RCC 7860 (cell line): ENCODE measurements at places on chromosomes 2 and 18.

GRCh38 chr2:83900862-83901261 lies 558.2 kb downstream of the SUCLG1 start:
- no peak for DNase-seq

- no peak for DNase-seq
Observed at GRCh38 chr18:12334366-12334808, 26.3 kb downstream of the TUBB6 start.

GRCh38 chr2:40344364-40344763 lies 107.5 kb downstream of the SLC8A1 start:
- no peak for DNase-seq

DNA sequence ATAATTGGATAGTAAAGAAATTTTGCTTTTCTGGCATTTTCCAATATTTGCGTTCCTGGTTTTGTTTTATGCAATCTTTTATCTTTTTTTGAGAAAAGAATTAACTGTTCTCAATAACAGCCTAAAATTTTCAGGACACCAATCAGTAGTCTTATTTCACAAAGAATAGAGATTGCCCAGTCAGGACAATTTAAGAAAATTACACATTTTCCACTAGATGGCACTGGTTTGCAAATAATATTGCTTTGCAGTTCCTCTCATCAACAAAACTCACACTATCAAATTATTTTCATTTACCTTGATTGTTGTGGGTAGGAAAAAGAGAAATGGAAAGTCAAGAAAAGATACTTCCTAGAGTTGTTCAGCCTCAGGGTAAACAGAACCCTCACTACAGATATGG lies 2.4 kb upstream of the RBM45 start:
- peak; percentile 39 for DNase-seq

DNA sequence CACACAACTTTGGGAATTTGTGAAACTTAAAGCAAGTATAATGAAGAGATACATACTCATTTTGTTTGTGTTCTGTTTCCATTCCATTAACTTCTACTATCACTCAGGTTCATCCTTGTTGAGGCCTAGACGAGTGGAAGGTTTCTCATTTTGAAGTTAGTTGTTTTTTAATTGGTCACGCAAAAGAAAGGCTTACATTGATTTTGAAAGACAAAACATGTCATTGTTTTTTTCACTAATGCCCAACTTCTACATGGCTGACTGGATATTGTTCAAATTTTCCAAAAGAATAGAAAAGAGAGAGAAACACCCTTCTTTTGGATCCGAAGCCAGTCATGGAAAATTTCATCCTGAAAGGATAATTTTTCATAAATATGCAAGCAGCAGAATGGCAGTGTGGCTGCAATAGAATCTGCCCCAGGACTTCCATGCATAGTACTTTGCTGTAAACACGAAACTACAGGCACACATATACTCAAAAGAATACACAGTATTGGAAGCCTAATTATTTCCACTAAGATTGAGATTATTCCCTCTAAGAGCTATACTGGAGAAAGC lies 27.4 kb downstream of the PRKCE start:
- DNase-seq = no peak

- no peak for DNase-seq
Observed at GRCh38 chr2:40283111-40283909, 168.6 kb downstream of the SLC8A1 start.

- no peak for DNase-seq
Observed at GRCh38 chr2:44635725-44636124, 274.0 kb downstream of the CAMKMT start.

DNA sequence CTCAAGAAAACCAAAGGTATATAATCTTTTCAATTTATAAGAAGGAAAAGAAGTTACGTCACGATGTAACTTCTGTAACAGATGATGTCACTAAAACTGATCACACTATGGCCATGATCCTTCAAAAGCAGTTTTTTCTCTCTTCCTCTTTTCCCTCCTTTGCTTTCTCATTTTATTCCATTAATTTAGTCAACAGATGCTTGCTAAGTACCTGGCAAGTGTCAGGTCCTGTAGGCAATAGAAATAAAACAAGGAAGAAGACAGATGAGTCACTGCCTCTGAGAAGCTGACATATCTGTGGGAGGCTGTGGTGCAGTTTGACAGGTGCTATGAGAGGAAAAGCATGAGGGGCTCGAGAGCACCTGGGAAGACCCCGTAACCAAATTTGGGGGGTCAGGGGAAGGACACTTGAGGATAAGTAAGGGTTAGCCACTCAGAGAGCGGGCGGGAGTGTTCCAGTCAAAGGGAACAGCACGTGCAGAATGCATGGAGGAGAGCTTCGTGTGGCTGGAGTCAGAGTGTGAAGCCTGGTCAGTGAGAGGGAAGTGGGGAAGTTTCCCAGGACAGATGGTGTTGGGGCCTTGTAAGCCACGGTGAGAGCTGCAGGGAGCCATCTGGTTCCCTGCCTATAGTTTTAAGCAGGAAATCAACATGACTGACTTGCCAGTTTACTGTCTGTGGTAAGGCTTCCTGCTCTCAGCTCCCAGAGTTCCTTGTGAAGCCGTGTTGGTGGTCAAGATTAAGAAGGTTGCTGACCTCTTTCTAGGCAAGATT lies 198.8 kb upstream of the FOSL2 start:
- no peak for DNase-seq

DNA sequence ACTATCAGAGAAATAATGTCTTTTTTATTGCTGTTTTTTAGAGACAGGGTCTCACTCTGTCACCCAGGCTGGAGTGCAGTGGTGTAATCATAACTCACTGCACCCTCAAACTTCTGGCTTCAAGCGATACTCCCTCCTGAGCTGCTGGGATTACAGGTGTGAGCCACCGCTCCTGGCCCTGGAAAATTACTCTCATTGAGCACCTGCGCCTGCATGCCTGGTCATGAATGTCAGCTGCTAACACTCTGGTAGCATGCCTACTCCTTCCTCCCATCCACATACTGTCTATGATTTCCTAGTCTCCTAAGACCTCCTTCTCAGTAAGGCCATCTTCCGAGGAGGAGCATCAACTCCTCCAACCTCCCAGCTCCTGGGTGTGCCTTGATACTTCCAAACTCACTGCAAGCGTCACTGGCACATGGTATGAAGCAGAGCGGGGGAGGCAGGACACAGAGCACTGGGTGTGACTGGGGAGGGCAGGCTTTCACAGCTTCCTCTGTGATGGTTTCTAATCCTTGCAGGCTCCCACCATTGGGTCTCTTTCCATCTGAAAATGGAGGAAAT lies 1.6 kb upstream of the MAP2 start:
- DNase-seq = no peak

- no peak for DNase-seq
Observed at GRCh38 chr2:150974234-150974633, 287.4 kb downstream of the RBM43 start.

- no peak for DNase-seq
Observed at GRCh38 chr2:197399887-197400540, 34.8 kb downstream of the SF3B1 start.

DNA sequence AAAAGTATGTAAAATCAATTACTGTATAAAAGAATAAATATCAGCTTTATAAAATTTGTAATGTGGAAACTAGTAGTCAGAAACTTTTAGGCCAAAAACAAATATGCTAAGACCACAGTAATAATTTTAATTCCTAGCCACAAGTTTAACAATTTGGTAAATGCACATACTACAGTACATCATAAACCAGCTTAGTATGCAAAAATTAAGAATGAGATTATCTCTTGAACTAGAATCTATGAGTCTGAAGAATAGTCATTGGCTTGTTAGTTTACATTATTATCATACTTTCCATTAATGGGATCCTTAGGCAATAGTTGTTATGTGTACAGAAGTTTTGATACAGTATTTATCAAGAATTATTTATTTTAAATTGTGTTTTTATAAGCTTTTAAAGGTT lies 491.9 kb upstream of the FSIP2 start:
- DNase-seq = no peak

- no peak for DNase-seq
Observed at GRCh38 chr2:42368817-42369531, 8.0 kb upstream of the COX7A2L start.

DNA sequence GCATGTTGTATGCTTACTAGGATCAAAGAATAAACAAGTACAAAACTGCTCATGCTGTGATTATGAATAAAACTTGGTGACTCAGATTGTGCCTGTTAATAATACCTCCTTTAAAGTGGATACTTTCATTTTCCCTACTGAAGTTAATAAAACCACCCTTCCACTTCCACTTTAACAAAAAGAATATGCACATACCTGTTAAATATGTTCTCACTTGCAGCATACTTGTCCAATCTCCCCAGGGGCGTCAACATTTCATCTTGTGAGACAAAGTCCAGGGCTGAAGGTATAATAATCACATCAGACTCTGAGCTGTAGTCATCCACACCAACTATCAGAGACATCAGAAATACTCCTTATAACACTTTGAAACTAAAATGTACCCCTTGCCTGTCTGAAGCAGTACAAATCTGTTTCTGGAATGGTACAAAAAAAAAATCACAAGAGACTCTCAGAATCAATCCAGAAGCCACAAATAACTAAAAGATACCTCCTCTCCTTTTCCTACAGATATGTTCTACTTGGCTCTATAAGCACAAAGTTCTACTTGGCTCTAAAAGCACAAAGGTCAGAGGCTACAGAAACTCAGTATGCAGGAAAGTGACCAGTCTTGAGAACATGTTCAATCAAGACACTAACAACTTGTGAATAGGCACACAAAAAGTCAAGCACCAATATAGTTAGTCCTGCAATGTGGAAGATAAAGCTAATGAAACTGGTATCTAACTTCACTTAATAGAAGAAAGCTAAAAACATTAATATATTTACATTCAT lies 19.3 kb downstream of the PPP4R1 start:
- no peak for DNase-seq
